CD4-positive, alpha-beta T cell treated with Interferon gamma for 1 hour (primary cell): ENCODE measurements at places on chromosomes 7 and 10.

DNA sequence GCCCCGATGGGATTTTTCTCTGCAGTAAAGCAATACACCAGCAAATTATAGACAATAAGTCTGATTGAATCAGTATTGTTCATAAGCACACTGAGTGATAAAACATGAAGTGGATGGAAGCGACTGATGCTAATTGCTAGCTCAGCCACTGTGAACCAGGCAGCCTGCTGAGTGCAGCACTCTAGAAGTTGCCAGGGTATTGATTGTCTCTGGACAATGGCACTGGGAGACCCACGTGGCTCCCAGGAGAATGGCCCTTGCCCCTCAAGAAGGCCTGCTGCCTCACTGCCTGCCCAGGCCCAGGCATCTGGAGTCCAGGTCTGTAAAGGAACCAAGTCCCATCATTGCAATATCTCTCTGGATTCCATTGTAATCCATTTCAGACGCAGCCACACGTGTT is 80.4 kb upstream of the TCERG1L start:
- no peak for DNase-seq

DNA sequence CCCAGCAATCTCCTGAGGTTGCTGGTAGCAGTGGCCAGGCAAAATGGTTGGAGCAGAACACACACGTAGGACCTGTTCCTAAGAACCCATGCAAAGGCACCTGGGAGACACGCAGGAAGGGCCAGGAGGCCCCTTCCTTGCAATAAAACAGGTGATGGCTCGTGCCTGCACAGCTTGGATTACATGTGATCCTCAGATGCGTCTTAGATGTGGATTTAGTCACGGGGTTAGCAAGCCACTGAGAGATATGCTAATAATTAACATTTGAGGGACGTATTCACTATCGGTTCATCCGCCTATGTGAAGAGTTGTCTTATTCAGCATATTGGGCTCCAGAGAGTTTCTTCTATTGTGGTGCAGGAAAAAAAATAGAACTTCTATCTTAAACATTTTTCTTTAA is 4.6 kb upstream of the RHEB start:
- no peak for DNase-seq

GRCh38 chr7:109806548-109806947 is 1236.9 kb downstream of the DNAJB9 start:
- no peak for DNase-seq

GRCh38 chr10:78730754-78731153 is 338.0 kb upstream of the ZMIZ1 start:
- DNase-seq, result no peak

GRCh38 chr10:3879073-3879472 is 94.1 kb upstream of the KLF6 start:
- DNase-seq, result no peak

DNA sequence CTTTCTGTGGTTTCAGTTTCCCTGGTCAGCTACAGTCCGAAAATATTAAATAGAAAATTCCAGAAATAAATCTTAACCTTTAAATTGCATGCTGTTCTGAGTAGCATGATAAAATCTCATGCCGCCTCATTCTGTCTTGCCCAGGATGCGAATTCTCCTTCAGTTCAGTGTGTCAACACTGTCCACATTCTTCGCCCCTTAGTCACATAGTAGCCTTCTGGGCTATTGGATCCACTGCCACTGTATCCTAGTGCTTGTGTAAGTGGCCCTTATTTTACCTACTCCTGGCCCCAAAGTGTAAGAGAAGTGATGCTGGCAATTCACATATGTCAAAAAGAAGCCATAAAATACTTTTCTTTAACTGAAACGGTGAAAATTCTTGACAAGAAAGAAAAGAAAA is 129.6 kb downstream of the ZWINT start:
- DNase-seq, result no peak

GRCh38 chr10:48476279-48476982 is 128.4 kb downstream of the ARHGAP22 start:
- no peak for DNase-seq

DNA sequence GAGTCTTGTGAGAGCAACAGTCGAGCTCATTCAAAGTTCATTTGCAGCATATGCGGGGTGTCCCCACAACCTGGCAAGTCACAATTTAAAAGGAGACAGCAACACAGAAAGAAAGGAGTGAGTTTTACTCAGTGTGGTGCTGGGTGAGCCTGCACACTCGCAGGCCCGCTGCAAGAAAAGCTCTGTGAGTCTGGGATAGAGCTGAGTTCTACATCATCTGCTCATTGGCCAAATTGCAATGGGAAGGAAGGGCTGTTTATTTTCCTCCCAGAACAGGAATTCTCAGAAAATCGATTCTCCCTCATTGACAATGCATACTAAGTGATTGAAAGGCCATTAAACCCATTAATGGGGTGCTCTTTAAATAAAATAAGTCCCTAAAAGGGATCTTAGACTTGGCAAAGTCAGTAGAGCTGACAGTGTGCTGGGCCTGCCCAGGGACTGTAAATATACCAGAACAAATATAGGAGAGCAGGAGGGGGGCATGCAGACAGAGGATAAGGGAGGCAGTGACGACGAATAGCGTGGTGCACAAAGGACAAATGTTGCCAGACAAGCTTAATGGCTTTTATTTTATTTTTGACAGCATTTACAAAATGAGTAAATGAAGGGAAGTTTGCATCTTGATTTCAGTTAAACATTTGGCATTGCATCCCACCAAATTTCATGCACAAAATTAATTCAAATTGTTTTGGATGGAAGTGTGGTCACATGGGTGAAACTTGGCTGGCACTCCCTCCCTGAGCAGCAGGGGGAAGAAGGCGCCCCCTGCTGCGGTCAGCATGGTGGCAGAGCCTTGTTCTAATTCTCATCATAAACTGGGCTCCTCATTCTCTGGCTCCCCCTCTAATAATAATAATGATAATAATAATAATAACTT is 215.7 kb downstream of the SNX10 start:
- DNase-seq, result no peak

DNA sequence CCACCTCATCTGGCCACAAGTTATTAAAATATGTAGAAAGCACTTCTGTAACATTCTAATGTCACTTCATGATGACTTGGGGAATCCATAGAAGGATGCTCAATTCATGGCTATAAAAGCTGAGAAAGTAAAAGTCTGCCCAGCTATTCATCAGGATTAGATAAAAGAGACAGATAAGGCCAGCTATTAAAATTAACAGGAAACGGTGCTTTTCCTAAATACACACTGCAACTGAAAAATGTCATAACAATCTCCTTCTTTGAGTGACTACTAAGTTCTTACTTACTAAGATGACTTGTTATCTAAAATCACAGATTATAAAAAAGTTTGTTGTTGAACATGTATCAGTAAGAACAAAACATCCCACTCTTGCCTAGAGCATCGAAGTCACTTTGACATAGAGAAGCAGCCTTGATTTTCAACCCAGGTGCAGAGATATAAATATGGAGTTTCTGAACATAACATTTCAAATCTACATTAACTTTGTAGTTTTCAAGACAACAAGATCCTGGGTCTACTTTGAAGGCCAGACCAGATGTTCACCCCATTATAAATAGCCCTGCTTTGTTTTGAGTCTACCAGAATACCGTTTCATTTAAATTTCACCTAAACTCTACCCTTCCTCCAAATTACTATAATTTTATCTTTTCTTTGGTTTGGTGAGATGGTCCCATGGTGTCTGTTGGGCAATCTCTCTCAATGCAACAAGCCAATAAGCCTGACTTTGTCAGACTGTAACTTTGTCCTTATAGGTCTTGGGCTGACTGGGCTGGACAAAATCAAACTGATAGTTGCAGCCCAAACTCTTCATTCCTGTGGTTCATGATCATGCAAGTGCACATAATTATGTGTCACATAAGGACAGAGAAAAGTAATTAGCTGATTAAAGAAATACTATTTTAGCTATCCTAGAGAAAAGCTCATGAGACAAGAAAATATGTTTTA is 24.0 kb downstream of the HYCC1 start:
- DNase-seq, result no peak

- no peak for DNase-seq
These were observed 155.7 kb downstream of the TRIL start for GRCh38 chr7:28802450-28802849.
